ENCODE measurements at places on chromosomes 4 and X. TPM values are rescaled to one million over a fixed set of nuclear protein-coding genes. Genes with fewer than 3 reads are reported as not detected.

DNA sequence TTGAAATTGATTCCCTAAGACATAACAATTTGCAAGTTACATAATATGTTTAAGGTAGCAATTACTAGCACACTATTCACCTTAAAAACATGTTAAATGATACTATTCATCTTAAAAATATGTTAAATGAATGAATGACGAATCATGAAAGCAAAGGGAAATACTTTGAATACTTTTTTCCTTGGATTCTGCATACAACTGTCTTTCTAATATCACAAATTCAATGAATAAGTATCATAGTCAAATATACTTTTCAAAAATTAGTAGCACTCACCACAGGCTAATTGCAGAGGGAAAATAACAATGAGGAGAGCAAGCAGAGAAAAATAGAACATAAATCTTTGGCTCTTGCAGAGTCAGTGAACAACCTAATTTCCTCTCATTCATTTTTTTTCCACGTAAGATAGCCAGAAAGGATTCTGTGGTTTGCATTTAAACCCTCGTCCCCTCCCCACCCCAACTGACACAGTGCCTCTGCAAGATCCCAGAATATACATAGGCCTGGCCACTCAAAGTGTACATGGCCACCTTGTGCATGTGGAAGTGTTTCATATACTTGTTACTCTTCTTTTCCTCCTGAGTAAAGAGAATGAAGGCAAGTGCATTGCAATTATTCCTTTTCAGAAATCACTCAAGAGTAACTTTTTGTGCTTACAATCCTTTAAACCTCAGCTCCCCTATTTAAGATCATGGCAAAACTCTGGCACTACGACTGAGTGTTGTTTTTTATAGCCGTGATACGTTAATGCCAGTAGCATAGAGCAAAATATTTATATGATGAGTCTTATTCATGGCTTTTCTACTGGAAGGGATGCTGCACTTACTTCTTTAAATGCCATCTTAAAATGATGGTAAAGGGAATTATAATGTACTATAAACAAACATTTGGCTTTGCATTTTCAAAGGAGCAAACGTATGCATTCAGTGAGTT is 236.4 kb downstream of the PDGFC start:
- no peaks in the 10 kb centered on the region for H3K27me3 ChIP-seq
- H3K36me3 ChIP-seq: peaks cover 16% of the 10 kb centered on the region
- H3K4me1 ChIP-seq: peaks cover 9% of the 10 kb centered on the region
- H3K4me3 ChIP-seq: no peak overlapping the region

GRCh38 chr4:166482758-166483157 is 609.7 kb downstream of the TLL1 start:
- no peak overlapping the region for H3K27ac ChIP-seq
- no peaks in the 10 kb centered on the region for H3K36me3 ChIP-seq
- no peaks in the 10 kb centered on the region for H3K27me3 ChIP-seq

DNA sequence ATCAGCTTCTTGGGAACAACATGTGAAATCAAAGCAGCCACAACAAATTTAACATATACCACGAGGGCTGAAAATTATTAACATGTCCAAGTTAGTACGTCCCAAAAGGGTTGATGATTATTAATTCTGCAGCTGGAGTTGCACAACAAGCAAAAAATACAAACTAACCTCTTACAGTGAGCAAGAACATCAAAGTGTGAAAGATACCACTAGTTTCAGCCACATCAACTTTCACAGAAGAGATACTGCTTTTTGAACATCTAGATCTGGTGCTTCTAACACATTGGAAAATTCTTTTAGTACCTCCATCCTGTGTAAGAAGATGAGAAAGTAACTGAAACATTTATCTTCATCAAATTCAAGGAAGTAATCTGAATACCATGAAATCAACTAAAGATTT is 334.1 kb downstream of the PCDH7 start:
- H3K27me3 ChIP-seq: no peaks in the 10 kb centered on the region
- peaks cover 2% of the 10 kb centered on the region for H3K36me3 ChIP-seq
- no peak overlapping the region for H3K4me3 ChIP-seq
- H3K27ac ChIP-seq: no peak overlapping the region

- no peak overlapping the region for H3K4me3 ChIP-seq
- no peak for DNase-seq
- H3K27ac ChIP-seq: no peak overlapping the region
- peaks cover 8% of the 10 kb centered on the region for H3K4me1 ChIP-seq
- H3K27me3 ChIP-seq: no peaks in the 10 kb centered on the region
- H3K36me3 ChIP-seq: peaks cover 29% of the 10 kb centered on the region
Measured at GRCh38 chr4:147909225-147909624, 177.3 kb downstream of the ARHGAP10 start.

- H3K27ac ChIP-seq: no peak overlapping the region
- peaks cover 4% of the 10 kb centered on the region for H3K4me1 ChIP-seq
- H3K4me3 ChIP-seq: no peak overlapping the region
Measured at GRCh38 chr4:10369517-10369916, 87.7 kb downstream of the ZNF518B start.

GRCh38 chrX:48948589-48948988 is 8.8 kb downstream of the OTUD5 start:
- peaks cover 2% of the 10 kb centered on the region for H3K36me3 ChIP-seq
- H3K27ac ChIP-seq: no peak overlapping the region
- H3K4me1 ChIP-seq: no peaks in the 10 kb centered on the region
- no peaks in the 10 kb centered on the region for H3K27me3 ChIP-seq
- DNase-seq: no peak

DNA sequence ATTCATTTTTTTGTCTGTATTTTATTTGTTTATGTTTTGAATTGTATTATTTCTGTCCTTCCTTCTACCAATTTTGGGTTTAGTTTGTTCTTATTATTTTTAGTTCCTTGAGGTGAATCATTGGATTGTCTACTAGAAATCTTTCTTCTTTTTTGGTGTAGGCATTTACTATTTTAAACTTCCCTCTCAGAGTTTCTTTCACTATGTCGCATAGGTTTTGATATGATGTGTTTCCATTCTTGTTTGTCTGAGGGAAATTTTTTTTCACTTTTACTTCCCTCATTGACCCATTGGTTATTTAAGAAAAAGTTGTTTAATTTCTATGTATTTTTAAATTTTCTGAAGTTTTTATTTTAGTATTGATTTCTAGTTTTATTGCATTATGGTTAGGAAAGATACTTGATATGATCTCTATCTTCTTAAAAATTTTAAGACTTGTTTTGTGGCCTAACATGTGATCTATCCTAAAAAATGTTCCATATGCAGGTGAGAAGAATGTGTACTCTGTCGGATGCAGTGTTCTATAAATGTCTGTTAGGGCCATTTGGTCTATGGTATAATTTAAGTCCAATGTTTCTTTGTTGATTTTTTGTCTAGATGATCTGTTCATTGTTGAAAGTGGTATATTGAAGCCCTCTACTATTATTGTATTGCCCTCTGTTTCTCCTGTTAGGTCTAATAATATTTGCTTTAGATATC is 68.8 kb downstream of the IL15 start:
- H3K27me3 ChIP-seq: no peaks in the 10 kb centered on the region
- no peak overlapping the region for H3K4me3 ChIP-seq
- H3K4me1 ChIP-seq: no peaks in the 10 kb centered on the region
- H3K27ac ChIP-seq: no peak overlapping the region

GRCh38 chr4:134812611-134813010 is 611.0 kb upstream of the PABPC4L start:
- no peaks in the 10 kb centered on the region for H3K27me3 ChIP-seq
- peaks cover 9% of the 10 kb centered on the region for H3K36me3 ChIP-seq
- DNase-seq: no peak
- peaks cover 6% of the 10 kb centered on the region for H3K4me1 ChIP-seq
- no peak overlapping the region for H3K4me3 ChIP-seq

DNA sequence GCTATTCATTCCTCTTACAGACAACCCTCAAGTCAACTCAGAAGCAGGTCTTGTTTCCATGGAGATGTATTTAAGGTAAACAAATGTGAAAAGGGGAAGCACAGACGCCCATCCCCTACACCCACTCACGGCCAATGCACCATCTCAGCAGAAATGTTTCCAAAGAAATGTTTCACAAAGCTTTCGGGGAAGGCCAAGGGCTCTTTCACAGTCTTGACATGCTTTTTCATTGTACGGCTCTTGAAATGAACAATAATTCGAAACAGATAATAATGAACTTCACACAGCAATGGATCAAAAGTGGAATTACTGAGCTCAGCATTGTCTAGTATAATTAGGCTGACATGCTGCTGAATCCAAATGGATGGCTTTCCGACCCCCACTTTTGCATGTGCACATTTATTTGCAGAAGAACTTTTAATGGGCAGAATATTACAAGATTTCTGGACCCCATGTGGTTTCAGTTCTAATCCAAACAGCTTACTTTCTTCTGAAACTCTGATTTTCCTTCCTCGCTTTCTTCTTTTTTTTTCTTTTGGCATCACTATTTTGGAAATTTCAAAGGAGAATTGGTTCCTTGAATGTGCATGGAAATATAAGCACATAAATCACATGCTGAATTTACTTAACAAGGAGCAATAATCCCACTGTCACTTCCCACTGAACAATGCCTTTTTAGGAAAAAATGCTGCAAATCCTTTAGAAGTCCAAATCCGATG is 160.9 kb downstream of the SMIM20 start:
- H3K27me3 ChIP-seq: no peaks in the 10 kb centered on the region
- no peaks in the 10 kb centered on the region for H3K36me3 ChIP-seq
- no peak overlapping the region for H3K27ac ChIP-seq
- no peak overlapping the region for H3K4me3 ChIP-seq

GRCh38 chr4:86019906-86020305 is 339.9 kb downstream of the MAPK10 start:
- H3K36me3 ChIP-seq: peaks cover 2% of the 10 kb centered on the region
- H3K4me1 ChIP-seq: peaks cover 5% of the 10 kb centered on the region
- H3K4me3 ChIP-seq: no peak overlapping the region
- DNase-seq: no peak

GRCh38 chr4:14184265-14184664 is 556.7 kb upstream of the BOD1L1 start:
- H3K27me3 ChIP-seq: peaks cover 1% of the 10 kb centered on the region
- no peak for DNase-seq
- H3K36me3 ChIP-seq: no peaks in the 10 kb centered on the region
- H3K4me1 ChIP-seq: peaks cover 17% of the 10 kb centered on the region

NKX3-2 gene
- total RNA-seq: 1.3 TPM

DMP1 gene
- total RNA-seq: not detected

UGT2B17 gene
- not detected for total RNA-seq

Data from mesothelial cell of epicardium (in vitro differentiated cells).